HT1080 (cell line): ENCODE measurements at places on chromosomes 7 and 10. TPM values are rescaled to one million over a fixed set of nuclear protein-coding genes. Genes with fewer than 3 reads are reported as not detected.

Gene GRM3
- not detected in 2 replicates for total RNA-seq

Gene MEST
- total RNA-seq = 0.21 and 0.30 TPM in 2 replicates

GRCh38 chr7:72343991-72344390, 68.1 kb downstream of the CALN1 start:
- DNase-seq = no peak

Gene RNF32
- 1.2 and 1.7 TPM in 2 replicates for total RNA-seq

GRCh38 chr10:97740613-97741012, 3.7 kb downstream of the ZFYVE27 start:
- no peak for DNase-seq

DNA sequence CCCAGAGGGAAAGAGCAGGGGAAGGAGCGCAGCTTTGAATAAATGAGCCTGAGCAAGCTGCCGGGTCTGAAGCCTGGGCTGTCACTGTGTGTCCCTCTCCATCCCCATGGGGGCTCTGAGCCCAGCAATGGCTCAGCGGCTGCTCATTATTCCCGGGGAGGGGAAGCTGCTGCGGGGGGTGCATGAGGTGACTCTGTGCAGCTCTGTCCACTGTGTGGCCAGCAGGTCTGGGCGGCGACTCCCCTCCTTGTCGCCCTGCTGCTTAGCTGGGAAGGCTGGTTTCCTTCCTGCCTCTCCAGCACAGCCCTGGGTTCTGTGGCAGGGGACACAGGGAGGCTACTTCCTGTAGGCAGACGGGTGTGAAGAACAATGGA, 234.2 kb downstream of the PRPF18 start:
- DNase-seq = no peak

DNA sequence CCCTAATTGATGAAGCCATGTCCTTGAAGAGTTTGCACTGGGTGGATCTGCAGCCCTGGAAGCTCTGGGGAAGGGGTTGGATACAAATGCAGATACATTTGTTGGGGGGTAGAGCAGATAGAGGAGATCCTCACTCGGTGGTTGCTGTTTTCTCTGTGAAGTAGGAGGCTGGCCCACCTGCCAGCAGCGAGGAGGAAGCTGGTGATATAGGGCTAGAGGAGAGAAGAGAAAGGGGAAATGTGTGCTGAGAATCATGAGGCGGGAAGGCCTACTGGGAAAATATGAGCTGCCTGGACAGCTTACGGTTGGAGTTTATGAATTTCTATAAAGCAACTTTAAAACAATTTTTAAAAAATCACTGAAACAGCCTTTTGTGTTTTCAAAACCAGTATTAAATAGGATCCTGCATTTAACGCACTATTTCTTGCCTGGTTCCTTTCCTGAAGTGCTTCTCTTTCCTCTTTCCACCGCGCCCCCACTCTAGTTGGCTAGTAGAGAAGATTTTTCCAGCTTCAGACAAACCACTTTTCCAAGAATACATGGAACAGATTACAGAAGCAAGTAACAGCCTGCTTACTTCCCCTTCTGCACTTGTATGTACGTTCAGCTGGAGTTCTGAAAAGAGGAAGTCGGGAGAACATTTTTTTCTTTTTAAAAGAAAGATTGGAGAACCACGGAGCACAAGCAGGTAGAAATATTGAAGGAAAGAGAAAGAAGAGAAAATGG, 100.6 kb upstream of the GLCCI1 start:
- no peak for DNase-seq

DNA sequence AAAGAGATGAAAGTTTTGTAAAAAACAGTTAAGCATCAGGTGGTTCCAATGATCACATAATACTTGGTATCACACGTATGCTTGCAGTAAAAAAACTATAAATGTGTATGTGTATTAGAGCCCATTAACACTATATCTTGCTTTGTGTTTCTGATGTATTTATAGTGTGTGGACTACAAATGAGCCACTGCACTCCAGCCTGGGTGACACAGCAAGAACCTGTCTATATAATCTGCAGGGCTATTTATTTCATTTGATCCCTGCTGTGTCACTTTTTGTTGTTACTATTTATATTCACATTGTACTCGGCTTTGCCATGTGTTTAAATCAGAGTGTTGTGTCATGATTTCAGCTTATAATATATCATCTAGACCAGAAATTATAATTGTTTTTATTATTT, 487.8 kb upstream of the TEX47 start:
- no peak for DNase-seq

DNA sequence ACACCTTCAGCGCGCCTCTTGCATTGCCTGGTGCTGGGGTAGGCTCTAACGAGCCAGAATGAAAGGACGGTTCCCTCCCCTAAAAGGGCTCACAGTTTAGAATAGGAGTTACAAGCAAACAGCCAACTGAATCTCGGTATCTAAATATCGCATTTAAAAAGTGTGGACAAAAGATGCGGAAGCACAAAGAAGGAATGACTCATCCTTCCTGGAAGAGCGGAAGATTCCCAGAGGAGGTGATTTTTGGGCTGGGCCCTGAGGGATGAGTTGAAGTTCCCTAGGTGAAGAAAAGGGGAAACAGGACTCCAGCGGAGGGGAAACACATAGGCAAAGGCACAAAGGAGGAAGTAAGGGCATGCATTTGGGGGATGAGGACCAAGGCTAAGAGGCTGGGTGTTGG, 29.9 kb downstream of the SRRM3 start:
- no peak for DNase-seq

Gene ANKRD1
- total RNA-seq = 75.3 and 102 TPM in 2 replicates

Gene NPY4R2
- total RNA-seq = 0.07 TPM in 1 of 2 replicates, not detected in the other

Gene WIPF3
- not detected in 2 replicates for total RNA-seq

Gene SLIT1
- total RNA-seq = 0.07 TPM in 1 of 2 replicates, not detected in the other

Gene KLF14
- 0.16 and 0.20 TPM in 2 replicates for total RNA-seq

Gene PTPRZ1
- total RNA-seq = 0.26 and 0.30 TPM in 2 replicates

DNA sequence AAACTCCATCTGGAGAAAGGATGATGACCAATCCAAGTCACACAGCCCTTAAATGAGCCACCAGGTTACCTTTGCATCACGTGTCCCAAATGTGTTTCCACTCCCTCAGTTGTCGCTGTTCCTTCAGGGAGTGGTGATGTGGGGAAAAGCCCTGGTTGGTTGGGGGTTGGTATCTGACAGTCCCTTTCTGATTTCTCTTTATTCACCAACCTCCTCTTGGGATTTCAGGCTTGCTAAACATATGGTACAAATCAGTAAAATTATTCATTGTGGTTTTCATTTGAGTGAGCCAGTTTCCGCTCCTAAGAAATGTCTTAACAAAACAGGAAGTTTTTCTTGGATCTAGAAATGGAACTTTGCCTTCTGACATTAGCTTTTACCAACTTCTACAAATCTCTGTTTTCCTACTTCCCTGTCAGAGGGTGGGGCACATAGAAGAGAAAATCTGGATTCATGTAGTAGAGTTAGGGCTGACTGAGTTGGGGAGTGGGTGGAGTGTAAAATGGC, 40.0 kb upstream of the KMT2E start:
- peak; percentile 94 for DNase-seq

DNA sequence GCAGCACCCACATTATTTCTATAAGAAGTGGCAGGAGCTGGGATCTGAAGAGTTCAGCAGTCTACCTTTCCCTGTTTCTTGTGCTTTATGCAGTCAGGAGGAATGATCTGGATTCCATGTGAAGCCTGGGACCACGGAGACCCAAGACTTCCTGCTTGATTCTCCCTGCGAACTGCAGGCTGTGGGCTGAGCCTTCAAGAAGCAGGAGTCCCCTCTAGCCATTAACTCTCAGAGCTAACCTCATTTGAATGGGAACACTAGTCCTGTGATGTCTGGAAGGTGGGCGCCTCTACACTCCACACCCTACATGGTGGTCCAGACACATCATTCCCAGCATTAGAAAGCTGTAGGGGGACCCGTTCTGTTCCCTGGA, 874 bp upstream of the RBP3 start:
- DNase-seq = no peak

GRCh38 chr10:110067960-110068770, 60.4 kb downstream of the ADD3 start:
- DNase-seq = no peak

Gene OR9A2
- total RNA-seq = not detected in 2 replicates

Gene RBP4
- total RNA-seq = 0.48 and 0.80 TPM in 2 replicates

Gene PALD1
- total RNA-seq = 1.4 and 1.8 TPM in 2 replicates

Gene ACHE
- total RNA-seq = 0.27 TPM in 1 of 2 replicates, not detected in the other

Gene RNF133
- 0.08 and 0.33 TPM in 2 replicates for total RNA-seq

Gene TMEM213
- not detected in 2 replicates for total RNA-seq

- peak; percentile 43 for DNase-seq
Observed at GRCh38 chr10:86711513-86712316, 43.4 kb downstream of the LDB3 start.

GRCh38 chr10:79163666-79163975, 94.9 kb downstream of the ZMIZ1 start:
- no peak for DNase-seq

DNA sequence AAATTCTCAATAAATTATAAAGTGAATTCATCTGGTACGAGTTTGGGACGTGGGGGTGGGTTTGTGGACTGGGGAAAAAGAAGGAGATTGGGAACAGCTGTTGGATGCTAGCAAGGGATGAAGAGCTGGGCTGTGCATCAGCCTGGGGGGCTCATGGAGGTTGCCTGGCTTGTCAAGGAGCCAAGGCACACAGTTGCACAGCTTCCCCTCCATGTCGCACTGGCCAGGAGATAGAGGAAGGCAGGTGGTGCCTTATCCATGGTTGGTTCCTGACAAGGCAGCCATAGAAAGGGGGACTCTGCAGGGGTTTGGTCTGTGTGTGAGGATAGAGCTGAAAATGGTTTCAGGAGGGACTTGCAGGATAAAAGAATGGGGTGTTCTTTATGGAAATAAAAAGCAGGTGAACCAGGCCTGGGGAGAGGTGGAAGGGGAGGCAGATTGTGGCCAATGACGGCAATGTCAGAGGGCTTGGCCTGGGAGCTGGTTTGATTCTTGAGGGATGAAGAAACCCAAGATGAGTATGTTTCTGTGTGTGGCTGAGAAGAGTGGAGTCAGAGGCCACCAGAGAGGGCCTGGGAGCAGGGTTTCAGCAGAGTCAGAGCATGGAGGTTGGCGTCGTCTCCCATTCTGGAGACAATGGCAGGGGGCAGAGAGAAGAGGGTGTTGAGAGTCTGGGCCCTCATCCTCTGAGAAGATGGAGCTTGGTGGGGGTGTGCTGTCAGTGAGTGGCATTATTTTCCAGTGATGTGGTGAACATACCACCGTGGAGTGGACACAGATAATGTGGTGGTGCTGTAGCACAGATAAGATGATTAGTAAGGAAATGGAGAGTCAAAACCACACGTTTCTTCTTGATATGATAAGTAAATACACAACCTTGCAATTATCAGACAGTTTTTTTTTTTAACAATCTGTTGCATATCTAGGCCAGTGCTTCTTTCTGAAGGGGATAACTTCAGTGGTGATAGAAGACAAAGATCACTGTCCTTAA, 108.2 kb downstream of the PTPN20 start:
- no peak for DNase-seq

DNA sequence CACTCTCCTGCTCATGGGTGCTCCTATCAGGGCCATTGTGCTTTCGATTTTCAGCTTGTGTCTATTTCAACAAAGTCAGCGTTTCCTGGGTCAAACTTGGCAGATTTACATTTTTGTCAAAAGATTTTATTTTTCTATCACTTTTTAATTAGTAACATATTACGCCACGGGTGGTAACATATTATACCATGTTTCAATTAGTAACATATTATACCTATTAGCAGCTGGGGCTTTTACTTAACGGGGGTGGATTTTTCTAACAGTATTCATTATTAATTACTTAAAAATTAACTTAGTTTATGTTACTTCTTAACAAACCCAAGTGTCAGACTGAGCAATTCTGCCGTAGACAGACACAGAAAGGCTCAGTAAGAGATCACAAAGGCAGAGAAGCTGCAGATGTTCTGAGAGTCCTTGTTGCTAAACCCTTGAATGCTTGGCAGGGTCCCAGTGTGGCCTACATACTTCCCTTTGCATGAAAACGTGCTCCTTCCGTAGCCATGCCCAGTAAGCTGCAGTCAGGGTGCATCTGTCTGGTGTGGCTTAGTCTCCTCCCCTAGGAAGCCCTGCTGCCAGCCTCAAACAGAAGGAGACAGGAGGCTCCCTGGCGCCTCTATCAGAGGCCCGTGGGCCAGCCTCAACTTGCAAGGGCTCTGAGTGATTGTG, 263.1 kb upstream of the CXCL12 start:
- DNase-seq = no peak

DNA sequence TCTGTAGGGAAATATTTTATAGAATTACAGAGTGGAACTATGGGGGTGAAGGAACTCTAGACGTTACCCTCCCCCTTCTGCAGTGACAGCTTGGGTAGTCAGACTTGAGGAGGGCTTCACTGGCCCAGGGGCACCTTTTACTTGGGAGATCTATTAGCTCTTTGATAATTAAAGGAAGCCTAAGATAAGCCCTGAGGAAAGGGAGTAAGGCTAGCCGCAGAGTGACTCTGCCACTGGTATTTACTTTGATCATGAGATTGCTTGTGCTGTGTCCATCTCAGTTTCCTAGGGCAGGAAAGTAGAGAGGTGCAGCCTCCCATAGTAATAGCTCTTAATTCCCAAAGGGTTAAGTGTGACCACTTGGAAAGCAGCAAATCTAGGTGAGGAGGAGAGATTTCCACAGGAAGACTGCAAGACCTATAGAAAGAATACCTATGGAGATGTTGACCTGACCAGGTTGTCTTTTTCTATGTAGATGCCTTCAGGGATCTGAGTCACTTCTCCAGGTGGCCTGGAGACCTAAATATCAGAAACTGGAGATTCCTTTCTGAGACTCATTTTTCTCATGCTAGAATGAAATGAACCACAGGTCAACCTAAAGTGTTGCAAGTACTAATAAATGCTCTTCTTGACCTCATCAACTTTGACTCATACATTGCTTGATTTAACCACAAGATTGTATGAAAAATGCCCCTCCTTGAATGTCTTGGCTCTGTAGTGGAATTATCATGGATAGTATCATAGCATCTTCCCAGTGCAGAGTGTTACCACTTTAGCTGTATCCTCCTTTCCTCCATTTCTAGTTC, 447.3 kb upstream of the GHITM start:
- DNase-seq = peak; percentile 24

Gene VPS37D
- 4.7 and 6.2 TPM in 2 replicates for total RNA-seq

Gene IDI2
- not detected in 2 replicates for total RNA-seq

- DNase-seq = no peak
Observed at GRCh38 chr7:38198366-38198765, 20.3 kb downstream of the STARD3NL start.

- no peak for DNase-seq
Observed at GRCh38 chr10:49025347-49025983, 85.8 kb upstream of the LRRC18 start.
